Ascending aorta (tissue), 2 donors: ENCODE measurements at places on chromosomes 7 and 10. TPM values are rescaled to one million over a fixed set of nuclear protein-coding genes. Genes with fewer than 3 reads are reported as not detected.

Gene ZNF33A
- total RNA-seq: 8.0 TPM

Gene CPVL
- total RNA-seq: 15.2 TPM

DNA sequence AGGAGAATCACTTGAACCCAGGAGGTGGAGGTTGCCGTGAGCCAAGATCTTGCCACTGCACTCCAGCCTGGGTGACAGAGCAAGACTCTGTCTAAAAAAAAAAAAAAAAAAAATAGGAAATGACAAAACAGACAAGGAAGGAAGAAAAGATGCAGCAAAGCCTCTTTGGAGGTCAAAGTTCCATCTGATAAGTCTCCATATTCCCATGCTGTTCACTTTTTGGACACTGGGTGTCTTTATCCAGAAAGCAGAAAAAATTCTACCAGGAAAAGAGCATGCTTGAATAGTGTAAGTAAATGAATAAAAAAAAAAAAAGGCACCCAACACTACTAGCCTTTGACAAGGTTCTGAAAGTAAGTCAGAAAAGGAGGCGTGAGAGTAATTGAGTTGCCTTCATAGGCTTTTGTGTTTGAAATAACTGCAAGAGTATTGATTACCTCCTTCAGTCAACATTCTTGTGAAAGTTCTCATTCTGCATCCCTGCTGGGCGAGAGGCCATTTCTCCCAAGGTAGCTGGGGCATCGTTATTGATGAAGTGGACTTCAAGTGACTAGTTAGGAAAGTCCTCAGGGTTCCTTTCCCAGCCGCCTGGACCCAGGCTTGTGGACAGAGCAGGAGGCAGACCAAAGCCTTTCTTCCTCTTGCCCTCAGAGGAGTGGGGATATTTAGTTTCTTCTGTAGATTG is 133.3 kb upstream of the KIF5B start:
- H3K27ac ChIP-seq: no peak overlapping the region
- DNase-seq: no peak
- no peaks in the 10 kb centered on the region for H3K36me3 ChIP-seq
- no peaks in the 10 kb centered on the region for H3K4me1 ChIP-seq
- no peak overlapping the region for H3K4me3 ChIP-seq

GRCh38 chr7:24795407-24795767 is 38.1 kb upstream of the GSDME start:
- no peak overlapping the region for H3K4me3 ChIP-seq
- H3K4me1 ChIP-seq: no peaks in the 10 kb centered on the region
- no peak for DNase-seq
- H3K36me3 ChIP-seq: no peaks in the 10 kb centered on the region
- H3K27ac ChIP-seq: no peak overlapping the region

Gene CPA1
- not detected for total RNA-seq

Gene PAX4
- total RNA-seq: not detected

GRCh38 chr10:6558272-6558671 is 21.8 kb downstream of the PRKCQ start:
- no peak for DNase-seq
- H3K27ac ChIP-seq: no peak overlapping the region
- no peaks in the 10 kb centered on the region for H3K36me3 ChIP-seq

DNA sequence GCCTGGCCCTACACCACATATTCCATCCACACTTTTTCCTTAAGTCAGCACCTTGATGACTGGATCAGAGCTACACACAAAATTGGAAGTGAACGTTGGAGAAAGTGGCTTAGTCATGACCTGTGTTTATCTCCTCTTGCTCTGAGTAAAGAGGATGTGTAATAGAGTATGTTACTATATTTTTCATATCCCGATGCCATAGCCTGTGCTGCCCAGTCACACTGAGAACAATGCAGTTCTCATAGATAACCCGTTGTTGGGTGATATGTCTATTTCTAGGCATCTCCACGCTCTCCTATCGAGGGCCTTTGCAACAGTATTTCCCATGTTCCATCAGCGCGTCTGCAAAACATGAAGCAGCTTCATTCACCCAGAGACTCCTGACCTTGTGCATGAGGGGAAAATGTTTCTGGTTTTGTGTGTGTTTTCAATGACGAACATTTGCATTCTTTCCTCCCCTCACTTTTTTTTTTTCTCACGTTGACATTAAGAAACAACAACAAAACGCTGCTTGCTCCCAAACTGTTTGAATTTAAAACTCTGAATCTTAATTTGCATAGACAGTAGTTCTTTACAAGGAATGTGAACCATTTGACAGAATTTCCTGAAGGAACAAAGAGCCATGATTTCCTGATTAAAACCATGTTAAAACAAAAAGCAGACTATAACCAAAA is 43.4 kb downstream of the GRK5 start:
- no peaks in the 10 kb centered on the region for H3K36me3 ChIP-seq
- peaks cover 29% of the 10 kb centered on the region for H3K4me1 ChIP-seq
- no peak overlapping the region for H3K4me3 ChIP-seq
- no peaks in the 10 kb centered on the region for H3K27me3 ChIP-seq
- H3K27ac ChIP-seq: peak overlapping the region; percentile 95
- no peak for DNase-seq

GRCh38 chr10:105494944-105495343 is 853.9 kb downstream of the SORCS3 start:
- H3K4me1 ChIP-seq: no peaks in the 10 kb centered on the region
- H3K36me3 ChIP-seq: no peaks in the 10 kb centered on the region
- H3K27ac ChIP-seq: no peak overlapping the region
- H3K4me3 ChIP-seq: no peak overlapping the region
